ENCODE measurements at places on chromosomes 1 and 21.
A peak's percentile ranks its signal among the peaks of the same experiment; 100 is the strongest.

GRCh38 chr1:23869051-23869450 is 961 bp upstream of the FUCA1 start:
- DNase-seq: no peak

DNA sequence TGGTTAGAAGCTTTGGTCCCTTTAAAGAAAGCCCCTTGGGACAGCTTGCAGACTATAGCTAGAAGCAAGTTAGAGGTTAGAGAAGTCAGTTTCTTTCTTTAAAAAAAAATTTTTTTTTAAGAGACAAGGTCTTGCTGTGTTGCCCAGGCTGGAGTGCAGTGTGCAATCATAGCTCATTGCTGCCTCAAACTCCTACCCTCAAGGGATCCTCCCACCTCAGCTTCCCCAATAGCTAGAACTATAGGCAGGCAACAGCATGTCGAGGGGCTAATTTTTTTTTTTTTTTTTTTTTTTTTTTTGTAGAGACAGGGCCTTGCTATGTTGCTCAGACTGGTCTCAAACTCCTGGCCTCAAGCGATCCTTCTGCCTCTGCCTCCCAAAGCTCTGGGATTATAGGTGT is 44.2 kb upstream of the ZNF326 start:
- no peak for DNase-seq

GRCh38 chr1:61842863-61843514 is 100.7 kb downstream of the PATJ start:
- DNase-seq: no peak

- DNase-seq: no peak
Measured at GRCh38 chr1:203359010-203359571, 8.2 kb upstream of the FMOD start.

DNA sequence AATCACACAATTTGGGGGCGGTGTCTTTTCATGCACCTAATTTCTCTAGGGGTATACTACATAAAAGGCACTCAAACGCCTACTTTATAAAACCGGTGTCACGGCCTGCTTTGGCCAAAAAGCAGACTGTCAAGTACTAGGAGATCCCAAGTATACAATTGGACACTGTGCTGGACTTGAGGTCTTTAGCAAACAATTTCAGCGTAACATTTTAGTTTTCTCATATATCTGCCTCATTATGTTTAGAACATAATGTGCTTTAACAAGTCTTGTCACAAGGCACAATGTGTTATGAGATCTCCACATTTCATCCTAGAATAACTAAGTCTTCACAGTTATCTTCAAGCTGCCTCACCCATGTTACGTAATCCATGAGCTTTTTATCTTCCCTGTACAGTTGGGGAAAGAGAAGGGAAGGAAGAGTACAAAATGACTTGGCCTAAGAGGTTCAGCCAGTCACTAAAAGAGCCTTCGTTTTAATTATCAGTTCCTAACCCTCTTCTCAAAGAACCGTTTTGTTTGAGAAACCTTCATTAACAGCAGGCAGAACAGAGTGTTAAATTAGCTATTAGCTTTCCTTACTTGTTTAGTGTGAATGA is 1.7 kb downstream of the SSX2IP start:
- DNase-seq: no peak

- no peak for DNase-seq
Measured at GRCh38 chr1:64517640-64518039, 47.7 kb downstream of the CACHD1 start.

DNA sequence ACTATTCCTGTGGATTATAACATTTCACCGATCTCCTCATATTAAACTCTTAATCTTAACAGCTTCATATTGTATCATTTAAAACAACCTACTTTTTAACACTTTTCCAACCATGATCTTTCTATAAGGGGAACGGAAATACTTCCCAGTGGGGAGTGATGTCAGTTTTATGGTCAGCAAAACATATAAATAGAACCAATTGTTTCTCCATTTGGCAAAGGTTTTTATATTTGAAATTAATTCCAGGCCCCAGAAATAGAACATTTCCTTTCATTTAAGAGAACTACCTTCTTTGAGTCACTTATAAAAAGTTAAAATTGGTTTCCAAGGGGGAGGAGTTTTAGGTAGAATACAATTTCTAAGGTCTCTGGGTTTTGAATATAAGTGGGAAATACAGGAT is 189.6 kb downstream of the TGFBR3 start:
- DNase-seq: no peak

DNA sequence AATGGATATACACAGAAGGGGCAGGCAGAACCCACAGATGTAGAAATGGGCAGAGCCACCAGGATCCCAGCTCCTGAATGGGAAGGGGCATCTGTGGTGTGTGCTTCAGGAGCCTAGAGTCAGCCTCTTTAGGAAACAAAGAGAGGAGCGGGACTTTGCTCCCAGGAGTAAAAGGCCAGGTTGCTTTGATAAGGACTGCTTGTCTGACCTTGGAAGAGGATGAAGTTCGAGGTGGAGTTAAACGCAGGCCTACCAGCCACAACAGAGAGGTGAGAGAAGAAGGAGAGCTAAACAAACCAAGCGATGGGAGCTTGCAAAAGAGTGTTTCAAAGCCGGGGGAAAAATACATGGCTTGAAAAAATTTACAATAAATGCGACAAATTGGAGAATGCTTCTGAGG is 49.9 kb upstream of the TMPRSS2 start:
- no peak for DNase-seq

DNA sequence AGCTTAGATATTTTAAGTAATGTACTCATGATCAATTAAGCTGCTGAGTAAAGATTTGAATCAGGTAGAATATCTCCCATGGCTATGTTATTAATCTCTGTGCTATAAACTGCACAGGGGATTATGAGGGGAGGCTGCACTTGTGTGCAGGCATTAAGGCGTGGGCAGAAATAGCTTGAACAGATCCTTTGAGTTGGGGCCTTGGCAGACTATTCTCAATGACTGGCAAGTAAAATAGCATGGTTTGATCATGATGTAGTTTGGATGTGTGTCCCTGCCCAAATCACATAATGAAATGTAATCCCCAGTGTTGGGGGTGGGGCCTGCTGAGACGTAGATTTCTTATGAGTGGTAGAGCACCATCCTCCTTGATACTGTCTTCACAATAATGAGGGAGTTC is 220.3 kb downstream of the PLPP3 start:
- DNase-seq: no peak

- DNase-seq: peak; percentile 34
Measured at GRCh38 chr21:33196941-33197374, 32.8 kb upstream of the IFNAR2 start.

DNA sequence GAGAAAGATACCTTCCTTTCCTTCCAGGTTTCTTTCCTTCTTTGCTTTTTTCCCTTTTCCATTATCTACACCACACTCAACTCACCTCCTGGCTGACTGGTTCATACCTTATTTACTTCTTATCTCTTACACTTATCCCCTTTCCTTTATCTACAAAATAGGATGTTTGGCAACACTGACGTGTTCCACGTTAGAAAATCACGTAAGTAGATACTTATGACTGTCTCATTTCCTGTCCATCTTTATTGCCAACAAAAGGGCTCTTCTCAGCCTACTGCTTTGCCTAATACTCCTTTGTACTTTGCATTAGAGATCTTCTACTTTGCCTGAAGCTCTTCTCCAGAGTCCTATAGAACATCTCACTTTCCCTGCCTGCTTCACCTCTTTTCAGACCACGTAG is 25.1 kb downstream of the SYNJ1 start:
- DNase-seq: peak; percentile 8

- DNase-seq: no peak
Measured at GRCh38 chr1:167426716-167427115, 91.6 kb downstream of the CD247 start.

DNA sequence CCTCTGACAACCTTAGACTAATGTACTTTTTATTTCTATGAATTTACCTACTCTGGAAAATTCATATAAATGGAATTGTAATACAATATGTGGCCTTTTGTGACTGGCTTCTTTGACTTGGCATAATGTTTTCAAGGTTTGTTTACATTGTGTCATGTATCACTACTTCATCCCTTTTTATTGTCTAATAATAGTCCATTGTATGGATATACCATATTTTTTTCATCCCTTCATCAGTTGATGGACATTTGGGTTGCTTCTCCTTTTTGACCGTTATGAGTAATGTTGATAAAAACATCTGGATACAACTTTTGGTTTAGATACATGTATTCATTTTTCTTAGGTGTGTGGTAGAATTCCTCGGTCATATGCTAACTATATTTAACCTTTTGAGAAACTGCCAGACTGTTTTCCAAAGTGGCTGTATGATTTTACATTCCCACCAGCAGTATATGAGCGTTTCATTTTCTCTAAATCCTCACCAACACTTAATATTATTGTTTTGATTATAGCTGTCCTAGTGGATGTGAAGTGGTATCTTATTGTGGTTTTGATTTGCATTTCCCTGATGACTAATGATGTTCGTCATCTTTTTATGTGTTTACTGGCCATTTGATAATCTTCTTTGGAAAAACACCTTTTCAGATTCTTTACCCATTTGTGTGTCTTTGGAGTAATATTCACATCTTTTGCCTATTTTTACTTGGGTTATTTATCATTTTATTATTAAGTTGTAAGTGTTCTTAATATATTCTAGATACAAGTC is 3.5 kb downstream of the RO60 start:
- DNase-seq: no peak

- no peak for DNase-seq
Measured at GRCh38 chr21:15442743-15443469, 286.9 kb upstream of the USP25 start.

GRCh38 chr1:201648066-201648906 is 109.4 kb downstream of the NAV1 start:
- DNase-seq: no peak

DNA sequence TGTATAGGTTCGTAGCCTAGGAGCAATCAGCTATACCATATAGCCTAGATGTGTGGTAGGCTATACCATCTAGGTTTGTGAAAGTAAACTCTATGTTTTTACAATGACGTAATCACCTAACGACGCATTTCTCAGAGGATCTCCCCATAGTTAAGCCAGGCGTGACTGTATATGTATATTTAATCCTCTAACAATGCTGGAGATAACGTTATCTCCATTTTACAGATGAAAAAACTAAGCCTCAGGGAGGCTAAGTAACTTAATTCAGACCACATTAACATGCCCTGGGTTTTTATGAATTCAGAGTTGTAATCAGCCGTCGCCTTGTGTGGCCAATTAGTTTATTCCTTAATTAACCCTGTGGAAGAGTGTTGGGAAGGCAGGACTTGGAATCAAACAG is 107.7 kb upstream of the PLXNA2 start:
- DNase-seq: no peak

GRCh38 chr1:95006681-95007080 is 66.1 kb downstream of the ALG14 start:
- DNase-seq: no peak

GRCh38 chr21:35426469-35426868 is 377.4 kb upstream of the RUNX1 start:
- DNase-seq: no peak

- DNase-seq: no peak
Measured at GRCh38 chr1:181107711-181108110, 19.2 kb downstream of the IER5 start.

DNA sequence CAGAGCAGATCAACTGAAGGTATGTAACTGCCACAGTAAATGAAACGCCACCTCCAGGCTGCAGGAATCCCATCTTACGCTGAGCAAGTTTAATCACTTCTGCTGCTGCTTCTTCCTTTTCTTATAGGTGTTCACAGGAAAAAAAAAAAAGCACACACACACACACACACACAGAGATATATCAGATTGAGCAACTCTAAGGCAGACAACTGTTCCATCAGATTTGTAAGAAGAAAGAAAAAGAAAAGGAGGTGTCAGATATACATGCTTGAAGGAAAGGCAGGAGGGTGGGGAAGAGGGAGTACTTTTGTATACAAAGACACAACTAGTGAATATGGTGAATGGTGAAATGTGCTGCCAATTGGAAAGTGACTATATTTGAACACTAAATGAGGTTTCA is 28.6 kb downstream of the DSTYK start:
- no peak for DNase-seq

GRCh38 chr21:38729754-38730379 is 75.9 kb upstream of the ETS2 start:
- no peak for DNase-seq

DNA sequence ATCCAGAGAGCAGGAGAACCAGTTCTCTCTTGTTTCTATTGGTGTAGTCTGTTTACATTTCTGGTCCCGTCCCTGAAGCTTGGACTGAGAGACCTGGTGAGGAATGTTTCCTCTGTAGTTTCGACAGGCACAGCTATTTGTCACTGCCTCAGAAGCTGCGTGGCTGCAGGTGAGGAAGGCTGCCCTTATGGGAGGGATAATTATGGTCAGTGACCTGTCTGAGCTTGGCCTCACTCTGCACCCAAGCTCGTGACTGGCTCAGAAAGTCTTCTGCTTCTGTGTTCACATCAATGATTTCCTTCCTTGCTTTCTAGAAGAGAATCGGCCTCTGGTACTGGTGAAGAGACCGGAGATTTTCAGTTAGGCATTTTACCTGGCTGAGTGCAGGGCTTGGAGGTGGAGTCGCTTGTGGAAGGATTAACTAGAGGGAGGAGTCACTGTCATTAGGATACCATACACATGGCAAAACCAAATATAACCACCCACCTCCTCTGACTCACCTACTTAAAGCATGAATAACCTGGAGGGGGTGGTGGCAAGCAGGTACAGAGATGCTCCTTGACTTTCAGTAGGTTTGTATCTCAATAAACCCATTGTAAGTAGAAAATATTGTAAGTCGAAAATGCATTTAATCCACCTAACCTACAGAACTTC is 19.9 kb upstream of the WDR26 start:
- DNase-seq: no peak

DNA sequence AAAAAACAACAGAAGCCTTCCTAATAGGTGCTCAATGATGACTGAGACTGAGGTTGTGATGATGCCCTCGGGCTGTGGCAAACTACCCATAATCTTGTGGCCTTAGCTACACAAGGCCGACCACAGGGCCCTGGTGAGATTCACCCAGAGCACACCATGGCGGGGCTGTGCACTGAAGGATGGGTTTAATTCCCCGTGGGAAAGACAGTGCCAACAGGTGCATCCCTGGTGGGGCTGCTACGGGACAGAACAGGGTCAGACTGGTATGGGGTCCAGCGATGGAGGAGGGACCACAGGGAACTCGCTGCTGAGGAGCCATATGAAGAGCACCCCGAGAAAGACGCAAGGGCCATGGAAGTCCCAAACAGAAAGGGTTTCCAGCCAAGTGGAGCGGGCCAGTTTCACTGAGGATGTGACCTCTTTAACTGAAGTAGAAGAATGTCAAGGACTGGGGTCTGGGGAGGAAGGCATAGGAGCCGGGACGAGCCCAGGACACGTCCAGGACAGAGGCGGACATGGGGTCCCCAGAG is 21.3 kb downstream of the PRDM15 start:
- DNase-seq: no peak

GRCh38 chr1:185281245-185281644 is 35.8 kb downstream of the IVNS1ABP start:
- no peak for DNase-seq

DNA sequence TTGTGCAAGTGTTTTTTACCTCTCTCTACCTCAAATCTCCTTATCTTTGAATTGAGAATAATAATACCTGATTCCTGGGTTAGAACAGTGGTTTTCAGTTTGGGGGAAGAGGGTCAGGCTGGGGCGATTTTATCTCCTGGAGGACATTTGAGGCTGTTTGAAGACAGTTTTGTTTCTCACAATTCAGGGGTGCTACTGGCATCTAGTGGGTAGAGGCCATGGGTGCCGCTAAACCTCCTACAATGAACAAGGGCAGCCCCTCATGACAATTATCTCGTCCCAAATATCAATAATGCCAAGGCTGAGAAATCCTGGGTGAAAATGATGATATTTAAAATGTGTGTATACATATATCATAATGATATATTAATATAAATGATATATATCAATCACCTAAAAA is 139.1 kb upstream of the USH2A start:
- DNase-seq: no peak

GRCh38 chr1:218462116-218462515 is 117.0 kb downstream of the TGFB2 start:
- no peak for DNase-seq
